ENCODE measurements at places on chromosomes 1 and 21.

DNA sequence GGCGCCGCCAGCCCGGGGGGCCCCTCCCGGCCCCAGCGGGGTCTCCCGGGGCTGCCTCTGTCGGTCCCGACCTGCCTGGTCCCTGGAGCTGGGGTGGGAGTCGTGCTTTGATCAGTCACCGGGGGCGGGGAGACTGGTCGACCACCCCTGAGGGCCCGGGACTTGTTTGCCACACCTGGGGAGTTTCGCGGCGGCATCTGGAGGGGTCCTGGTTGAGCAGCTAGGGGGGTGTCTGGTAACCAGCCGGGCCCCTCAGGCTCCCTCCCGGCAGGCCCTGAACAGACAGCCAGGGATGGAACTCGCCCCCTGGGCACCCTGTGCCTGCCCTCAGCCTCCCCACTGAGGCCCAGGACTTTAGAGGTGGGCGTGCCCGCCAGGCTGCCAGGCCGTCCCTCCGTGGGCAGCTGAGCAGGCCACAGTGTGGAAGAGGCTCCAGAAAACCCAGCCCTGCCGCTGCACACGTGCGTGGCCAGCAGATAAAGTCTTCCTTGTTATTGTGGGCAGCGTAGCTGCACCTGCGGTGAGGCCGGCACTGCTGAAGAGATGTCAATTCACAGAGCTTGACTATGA lies 13.3 kb upstream of the SAMD11 start:
- DNase-seq: no peak

DNA sequence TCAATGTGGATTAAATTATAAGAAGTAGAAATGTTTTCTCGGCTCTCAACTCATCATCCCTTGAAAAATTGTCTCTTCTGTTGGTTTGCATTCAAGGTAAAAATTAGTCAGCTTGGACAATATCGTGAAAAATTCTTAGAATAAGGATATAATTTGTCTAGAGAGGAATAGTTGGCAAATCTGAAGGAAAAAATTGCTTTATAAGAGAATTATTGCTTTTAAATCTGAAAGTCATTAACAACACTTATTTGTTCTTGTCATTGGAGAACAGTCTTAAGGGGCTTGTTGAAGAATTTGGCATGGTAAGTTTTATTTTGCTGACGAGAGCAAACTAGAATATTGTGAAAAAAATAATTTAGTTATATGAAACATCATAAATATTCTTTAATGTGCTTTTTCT lies 26.4 kb downstream of the ANGPTL1 start:
- no peak for DNase-seq

GRCh38 chr1:115762779-115763178 lies 5.7 kb downstream of the CASQ2 start:
- DNase-seq: no peak

GRCh38 chr1:157978586-157979403 lies 14.7 kb upstream of the KIRREL1 start:
- no peak for DNase-seq

GRCh38 chr1:226215239-226215638 lies 8.2 kb upstream of the MIXL1 start:
- no peak for DNase-seq

GRCh38 chr1:15760520-15761211 lies 2.1 kb downstream of the FBLIM1 start:
- peak; percentile 95 for DNase-seq

Measured in cardiac fibroblast (primary cell).